ENCODE measurements at places on chromosomes 6 and 20.

GRCh38 chr6:124389127-124389526 is 573.1 kb upstream of the RNF217 start:
- no peak for DNase-seq

DNA sequence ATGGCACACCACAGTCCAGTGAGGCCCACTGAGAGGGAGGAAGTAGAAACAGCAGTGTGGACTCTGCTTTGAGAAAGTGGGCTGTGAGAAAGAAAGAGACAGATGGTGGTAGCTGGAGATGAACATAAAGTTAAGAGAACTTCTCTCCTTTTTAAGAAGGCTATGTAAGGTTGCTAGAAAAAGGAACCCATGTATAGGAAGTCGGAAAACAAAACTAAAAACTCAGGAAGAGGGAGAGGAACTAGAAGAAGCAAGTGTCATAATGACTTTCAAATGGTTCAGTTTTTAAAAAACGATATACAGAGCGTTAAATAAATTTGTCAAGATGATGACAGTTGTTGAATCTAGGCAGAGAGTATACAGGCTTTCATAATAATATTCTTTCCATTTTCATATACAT is 25.4 kb upstream of the GMNN start:
- DNase-seq: no peak

GRCh38 chr6:80001337-80001736 is 3.1 kb upstream of the TTK start:
- no peak for DNase-seq

GRCh38 chr6:34130862-34131261 is 15.0 kb downstream of the GRM4 start:
- no peak for DNase-seq

GRCh38 chr6:117550078-117550600 is 52.2 kb downstream of the GOPC start:
- no peak for DNase-seq

- DNase-seq: no peak
These were observed 260.6 kb downstream of the TPBG start for GRCh38 chr6:82624251-82624650.

DNA sequence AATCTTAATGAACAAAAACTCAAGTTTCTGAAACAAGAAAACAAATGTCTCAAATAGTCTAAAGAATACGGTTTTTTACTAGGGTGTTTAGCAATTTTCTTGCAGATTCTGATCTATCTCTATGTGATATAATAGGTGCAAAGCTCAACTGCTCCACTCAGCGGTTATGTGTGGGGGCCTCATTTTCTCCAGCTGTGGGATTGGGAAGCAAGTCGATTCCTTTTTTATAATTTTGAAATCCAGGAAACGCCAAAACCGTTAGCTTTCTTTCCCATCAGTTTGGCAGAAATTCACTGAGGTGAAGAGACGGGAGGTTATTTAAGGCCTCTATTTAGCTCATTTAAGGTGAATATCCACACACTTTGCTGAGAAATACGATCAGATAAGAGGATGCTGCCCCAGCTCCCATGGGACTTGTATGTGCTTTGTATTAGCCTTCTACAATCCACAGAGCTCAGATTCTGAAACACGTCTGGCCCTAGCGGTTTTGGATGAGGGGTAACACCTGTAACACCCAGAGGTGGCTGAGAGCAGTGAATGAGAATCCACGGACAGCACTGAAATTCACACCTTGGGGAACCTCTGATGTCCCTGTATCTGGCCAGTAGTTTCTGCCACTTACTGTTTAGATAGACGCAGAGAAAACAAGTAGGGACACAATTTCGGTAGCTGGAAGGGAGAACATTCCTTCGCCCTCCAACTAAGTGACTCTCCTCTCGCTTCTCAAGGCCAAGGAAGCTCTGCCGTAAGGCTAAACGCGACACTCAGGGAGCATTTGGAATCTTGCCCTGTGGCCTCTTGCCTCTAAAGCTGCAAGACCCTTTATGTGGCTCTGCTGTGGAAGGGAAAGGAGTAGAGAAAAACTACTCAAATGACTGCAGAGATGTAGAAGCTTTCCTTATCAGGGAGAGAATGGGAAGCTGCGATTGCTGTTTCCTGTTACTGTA is 6.5 kb upstream of the BCAS4 start:
- DNase-seq: no peak

- no peak for DNase-seq
These were observed 9.3 kb downstream of the CDS2 start for GRCh38 chr20:5136096-5136495.

GRCh38 chr20:41173161-41173721 is 35.9 kb downstream of the PLCG1 start:
- DNase-seq: peak; percentile 66

DNA sequence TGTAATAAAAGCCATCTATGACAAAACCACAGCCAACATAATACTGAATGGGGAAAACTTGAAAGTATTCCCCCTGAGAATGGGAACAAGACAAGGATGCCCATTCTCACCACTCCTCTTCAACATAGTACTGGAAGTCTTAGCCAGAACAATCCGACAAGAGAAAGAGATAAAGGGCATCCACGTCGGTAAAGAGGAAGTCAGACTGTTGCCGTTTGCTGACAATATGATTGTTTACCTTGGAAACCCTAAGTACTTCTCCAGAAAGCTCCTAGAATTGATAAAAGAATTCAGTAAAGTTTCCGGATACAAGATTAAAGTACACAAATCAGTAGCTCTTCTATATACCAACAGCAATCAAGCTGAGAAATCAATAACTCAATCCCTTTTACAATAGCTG is 14.0 kb upstream of the RUNX2 start:
- no peak for DNase-seq

DNA sequence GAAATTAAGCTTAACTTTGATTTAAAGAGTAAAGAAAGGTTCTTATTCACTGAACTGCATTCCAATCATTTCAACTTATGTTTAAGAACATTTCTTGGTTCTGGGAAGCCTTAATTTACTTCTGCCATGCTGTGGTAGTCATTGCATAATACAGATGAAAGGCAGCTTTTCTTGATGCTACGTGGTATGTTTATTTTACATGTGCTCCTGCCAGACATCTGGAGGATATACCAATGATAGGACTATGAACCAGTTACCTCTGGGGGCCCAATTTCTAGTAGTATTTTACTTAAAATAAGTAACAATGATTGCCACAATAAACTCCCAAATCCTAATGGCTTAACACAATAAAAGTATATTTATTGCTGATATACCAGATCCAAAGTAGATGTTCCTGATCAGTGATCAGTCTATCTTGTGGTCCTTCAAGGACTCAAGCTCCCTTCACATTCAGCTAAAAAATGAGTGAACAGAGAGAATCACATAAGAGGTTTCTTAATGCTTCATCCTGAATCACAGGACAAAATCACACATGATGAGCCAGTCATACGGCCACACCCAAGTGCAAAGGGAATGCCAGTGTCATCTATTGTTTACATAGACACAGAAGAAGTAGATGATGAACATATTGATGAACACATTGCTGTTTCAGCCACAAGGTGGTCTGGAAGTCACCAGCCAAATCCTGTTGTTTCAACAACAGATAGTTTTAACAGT is 56.5 kb upstream of the CCN2 start:
- DNase-seq: no peak

DNA sequence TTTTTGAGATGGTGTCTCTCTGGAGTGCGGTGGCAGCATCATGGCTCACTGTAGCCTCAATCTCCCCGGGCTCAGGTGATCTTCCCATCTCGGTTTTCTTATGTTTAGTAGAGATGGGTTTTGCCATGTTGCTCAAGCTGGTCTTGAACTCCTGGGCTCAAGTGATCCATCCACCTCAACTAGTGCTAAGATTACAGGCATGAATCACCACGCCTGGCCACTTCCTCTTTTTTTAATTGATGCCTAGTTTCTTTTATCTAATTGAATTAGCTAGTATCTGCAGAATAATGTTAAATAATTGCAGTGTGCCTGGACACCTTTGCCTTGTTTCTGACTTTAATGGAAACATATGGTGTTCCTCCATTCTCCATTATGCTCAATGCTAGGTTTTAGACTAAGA is 38.4 kb upstream of the SLC22A16 start:
- DNase-seq: no peak

- no peak for DNase-seq
These were observed 8.4 kb upstream of the NSFL1C start for GRCh38 chr20:1474817-1475603.

- DNase-seq: no peak
These were observed 462.5 kb upstream of the BTBD3 start for GRCh38 chr20:11454966-11455799.

DNA sequence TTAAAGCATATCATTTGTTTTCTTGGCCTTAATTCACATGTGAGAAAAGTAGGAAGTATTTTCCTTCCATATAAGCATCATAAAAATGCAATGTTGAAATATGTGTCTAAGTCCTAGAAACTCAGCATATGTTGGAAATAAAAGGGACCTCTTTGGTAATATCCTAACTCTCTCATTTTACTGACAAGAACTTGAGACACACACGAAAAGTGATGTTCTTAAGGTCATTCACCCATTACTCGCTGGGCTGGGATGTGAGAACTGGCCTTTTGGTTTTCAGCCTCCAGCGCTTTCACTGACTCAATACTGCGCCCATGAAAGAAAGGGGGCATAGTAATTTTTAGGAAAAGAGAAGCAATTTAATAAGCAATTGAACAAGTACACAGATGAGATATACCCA is 153.5 kb upstream of the SCGN start:
- no peak for DNase-seq

DNA sequence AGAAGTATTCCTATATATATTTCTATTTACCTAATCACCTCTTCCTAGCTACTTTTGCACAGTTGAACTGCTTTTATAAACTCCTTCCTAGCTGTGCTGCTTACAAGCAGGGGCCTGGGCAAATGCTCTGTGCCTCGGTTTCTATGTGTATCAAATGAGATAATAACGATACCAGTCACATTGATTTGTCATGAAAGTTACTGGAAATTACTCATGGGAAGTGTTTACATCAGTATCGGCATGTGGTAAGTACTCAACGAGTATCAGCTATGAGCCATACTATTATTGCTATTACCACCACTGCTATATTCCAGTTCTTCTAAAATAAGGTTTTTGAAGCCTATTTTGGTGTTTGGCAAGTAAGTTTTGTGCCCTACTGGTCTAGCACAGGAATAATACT is 4.9 kb downstream of the LAMA4 start:
- peak; percentile 11 for DNase-seq

DNA sequence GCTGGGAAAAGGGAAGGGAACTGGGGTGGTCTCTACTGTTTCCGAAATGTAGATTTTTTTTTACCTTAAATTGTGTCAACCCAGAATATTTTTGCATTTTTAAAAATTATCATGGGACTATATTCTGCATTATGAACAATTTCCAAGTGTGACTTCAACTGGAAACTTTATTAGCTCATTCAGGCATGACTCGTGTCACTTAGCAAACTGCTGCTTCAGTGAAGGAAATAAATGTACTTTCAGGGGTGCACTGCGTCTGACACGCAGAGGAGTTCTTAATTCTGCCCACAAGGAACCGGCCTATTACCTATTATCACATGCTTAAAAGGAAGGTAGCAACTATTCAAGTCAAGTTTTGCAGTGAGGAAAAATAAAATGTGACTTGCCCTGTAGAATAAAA is 291.3 kb upstream of the PRDM1 start:
- DNase-seq: peak; percentile 48

- DNase-seq: peak; percentile 8
These were observed 306.4 kb downstream of the CD83 start for GRCh38 chr6:14423955-14424354.

DNA sequence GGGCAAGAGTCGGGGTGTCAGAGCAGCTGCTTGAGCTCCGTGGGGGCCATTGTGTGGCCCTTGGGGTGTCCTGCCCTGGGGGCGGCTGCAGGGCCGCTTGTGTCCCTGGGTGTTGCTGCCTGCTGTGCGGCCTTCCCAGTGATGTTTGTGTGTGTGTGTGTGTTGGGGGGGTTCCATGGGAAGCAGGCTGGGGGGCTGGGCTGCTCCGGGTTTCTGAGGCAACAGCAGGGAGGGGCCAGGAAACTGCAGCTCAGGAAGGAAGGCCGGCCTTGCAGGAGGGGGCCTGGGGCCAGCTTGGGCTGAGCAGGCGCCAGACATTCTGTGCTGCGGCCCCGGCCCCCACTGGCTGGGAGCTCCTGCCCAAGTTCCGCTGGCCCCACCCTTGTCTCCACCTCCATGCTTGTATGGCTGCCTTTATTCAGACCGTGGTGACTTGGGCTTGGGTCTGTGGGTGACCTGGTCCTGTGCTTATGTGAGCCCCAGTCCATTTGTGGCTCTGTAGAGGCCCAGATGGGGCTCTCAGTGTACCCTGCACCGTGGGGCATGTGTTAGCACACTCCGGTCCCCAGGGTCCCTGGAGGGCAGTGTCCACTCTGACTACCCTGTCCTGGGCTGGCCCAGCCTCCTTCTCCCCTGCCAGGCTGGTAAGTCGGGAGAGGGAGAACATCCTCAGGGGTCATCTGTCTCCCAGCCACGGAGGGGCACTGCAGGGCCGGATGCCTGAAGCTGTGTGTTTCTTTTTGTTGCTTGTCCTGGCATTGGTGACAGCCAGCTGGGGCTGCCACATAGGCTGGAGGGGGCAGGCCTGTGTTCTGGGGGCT is 4.6 kb upstream of the SOX18 start:
- DNase-seq: no peak

GRCh38 chr6:37020812-37021211 is 15.4 kb downstream of the FGD2 start:
- DNase-seq: no peak

- no peak for DNase-seq
These were observed 39.8 kb upstream of the MMS22L start for GRCh38 chr6:97322811-97323210.

GRCh38 chr6:51927450-51927849 is 160.0 kb downstream of the PKHD1 start:
- no peak for DNase-seq

DNA sequence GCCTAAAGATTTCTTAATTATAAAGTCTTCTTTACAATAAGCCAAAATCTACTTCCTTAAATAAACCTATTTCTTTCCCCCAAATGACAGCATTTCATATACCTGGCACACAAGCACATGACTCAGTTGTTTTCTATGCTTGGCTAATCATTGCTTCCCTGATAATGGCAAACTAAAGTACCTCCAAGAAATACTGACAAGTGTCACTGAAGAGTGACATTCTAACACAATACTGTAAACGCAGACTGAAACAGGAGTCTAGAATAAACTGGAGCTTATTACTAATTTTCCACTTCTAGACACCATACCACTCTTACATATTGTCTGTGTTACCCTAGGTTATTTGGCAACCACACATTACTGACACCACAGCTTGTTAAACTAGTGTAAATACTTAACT is 14.3 kb downstream of the SYNCRIP start:
- DNase-seq: no peak

- no peak for DNase-seq
These were observed 62.1 kb downstream of the HTR1B start for GRCh38 chr6:77401231-77401630.

DNA sequence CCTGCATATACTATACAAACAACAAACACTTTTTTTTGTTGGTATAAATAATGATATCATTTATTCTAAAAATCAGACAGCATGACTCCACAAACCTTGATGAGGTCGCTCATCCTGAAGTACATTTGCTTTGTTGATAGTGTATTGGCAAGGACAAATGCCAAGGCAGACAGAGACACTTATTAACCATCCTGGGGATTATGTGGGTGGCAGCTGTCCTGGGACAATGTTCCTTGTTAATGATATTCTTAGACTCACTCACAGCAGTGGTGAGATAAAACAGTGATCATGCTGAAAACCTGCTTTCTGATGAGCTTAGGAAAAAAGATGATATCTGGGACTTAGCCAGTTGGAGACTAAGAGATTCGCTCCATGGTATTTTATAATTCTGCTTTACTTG is 85.4 kb upstream of the OGFRL1 start:
- no peak for DNase-seq
